Stimulated activated CD8-positive, alpha-beta memory T cell treated with anti-CD3 and anti-CD28 coated beads, Interleukin-12 subunit alpha, Interleukin-12 subunit beta, amount 100 ng/mL, for 1 hour (primary cell): ENCODE measurements at places on chromosomes 11 and 22.

- DNase-seq = no peak
These were observed 14.0 kb upstream of the WDR74 start for GRCh38 chr11:62853279-62853965.

GRCh38 chr11:125925247-125925740, 20.6 kb upstream of the VSIG10L2 start:
- no peak for DNase-seq

DNA sequence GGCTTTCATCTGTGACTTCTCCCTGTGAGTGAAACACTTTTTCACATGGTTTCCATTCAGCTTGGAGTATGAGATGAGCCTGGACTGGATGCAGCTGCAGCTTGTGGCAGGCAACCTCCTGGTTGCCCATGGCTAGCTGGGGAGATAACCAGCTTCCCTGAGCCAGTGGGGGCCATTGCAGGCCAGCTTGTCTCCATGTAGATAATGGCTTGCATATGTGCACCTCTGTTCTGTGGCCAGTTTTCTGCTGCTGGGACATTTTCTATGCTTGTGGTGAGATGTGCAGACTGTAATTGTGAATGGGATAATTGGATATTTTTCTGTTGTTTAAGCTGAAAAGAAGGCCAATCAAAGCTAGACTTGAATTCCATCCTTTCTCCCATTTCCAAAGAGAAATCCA, 38.5 kb downstream of the INSC start:
- DNase-seq = no peak

- DNase-seq = no peak
These were observed 37.3 kb upstream of the ARL14EP start for GRCh38 chr11:30285416-30286121.

DNA sequence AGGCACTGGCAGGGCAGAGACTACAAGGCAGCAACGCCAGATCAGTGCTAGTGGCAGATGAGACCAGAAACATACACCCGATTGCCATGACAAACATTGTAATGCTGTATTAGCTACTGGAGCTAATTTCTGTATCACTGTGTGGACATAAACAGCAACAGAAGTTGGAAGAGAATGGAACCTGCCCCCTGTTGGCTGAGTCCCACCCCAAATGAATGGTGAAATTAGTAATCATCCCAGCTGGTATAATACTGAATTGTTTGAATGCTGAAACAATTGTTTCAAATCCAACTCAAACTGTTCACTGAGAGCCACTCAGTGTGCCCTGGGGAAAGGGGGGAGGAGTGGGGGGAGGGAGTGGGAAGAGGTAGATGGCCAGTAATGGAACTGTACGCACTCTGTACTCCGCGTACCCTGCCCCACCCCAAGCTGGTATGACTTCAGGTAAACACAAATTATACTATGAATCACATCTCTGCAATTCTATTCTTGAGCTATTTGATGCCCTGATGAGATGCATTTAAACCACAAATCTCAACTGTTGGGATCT, 11.2 kb upstream of the BIRC3 start:
- DNase-seq = no peak
